GM03348 (cell line): ENCODE measurements at places on chromosomes 1 and 21.

DNA sequence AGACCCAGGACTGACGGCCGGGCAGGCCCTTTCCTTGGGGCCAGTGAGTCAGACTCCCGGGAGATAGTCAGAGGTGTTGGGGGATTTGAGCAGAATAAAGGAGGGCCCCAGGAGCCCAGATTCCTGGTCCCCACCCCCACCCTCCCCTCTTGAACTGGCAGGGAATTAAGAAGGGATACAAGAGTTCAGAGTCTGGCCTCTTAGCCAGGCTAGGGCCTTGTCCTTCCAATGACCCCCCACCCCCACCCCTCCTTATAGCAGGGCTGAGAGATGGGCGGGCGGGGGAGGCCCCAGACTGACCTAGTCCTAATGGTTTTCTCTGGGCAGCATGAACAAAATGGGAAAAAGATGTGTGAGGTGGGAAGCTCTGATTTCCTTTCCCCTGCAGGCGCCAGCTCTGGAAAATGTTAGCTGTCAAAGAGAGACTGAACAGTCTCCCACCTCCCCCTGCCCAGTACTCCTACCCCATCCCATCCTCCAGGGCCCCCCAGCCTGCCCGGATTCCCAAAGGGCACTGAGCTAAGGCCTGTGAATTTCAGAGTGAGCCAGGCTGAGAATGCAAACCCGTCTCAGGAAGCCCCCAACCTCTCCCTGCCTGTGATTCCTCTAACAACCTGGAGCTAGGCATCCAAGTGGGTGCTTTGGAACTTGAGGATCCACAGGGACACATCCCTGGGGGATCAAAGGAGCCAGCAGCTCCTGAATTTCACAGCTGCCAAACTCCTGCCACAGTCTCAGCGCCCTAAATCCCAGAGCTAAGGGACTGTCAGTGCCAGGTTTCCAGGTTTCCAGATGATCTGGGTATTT is 5.8 kb upstream of the CRABP2 start:
- no peak for DNase-seq

DNA sequence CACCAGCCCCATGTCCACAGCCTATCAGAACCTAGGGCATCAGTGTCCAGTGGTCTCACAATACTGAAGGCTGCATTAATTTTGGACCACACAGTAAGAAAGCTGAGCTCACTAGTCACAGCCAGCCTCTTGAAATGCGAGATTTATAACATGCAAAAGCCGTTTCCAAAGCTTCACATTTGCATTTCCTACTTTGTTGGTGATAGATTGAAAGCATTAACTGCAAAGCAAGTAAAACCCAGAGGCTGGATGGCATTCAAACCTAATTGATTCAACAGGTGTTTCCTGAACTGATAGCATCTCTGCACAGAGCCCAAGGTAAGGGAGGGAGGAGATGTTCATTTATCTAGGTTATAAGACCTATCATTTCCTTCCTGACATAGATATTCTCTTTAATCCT is 410.1 kb downstream of the OMA1 start:
- no peak for DNase-seq

GRCh38 chr1:78440381-78440793 is 50.4 kb upstream of the PTGFR start:
- DNase-seq = peak; percentile 43

- no peak for DNase-seq
These were observed 50.4 kb downstream of the PGBD5 start for GRCh38 chr1:230375780-230376179.
